ENCODE measurements at places on chromosomes 3 and 15.

GRCh38 chr3:178487752-178488151 lies 48.5 kb upstream of the KCNMB2 start:
- no peak for DNase-seq

DNA sequence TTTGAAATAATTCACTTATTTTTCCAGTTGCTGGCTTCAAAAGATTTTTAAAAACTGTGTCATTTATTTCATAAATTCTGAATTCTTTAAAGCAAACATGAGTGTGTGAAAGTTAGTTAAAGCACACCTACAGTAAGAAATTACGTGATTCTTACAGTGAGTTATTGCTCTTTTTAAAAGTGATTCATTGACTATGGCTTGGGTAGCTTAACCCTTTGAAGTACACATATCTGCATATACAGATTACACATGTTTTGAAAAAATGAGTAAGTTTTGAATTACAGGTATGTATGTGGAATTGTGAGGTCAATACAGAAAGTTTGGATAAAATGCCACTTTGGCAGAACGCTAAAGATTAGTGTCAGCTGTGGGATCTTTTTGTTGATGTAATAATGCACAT lies 64.5 kb upstream of the MBNL1 start:
- no peak for DNase-seq

GRCh38 chr3:48555949-48556795 lies 431 bp downstream of the PFKFB4 start:
- DNase-seq = no peak

DNA sequence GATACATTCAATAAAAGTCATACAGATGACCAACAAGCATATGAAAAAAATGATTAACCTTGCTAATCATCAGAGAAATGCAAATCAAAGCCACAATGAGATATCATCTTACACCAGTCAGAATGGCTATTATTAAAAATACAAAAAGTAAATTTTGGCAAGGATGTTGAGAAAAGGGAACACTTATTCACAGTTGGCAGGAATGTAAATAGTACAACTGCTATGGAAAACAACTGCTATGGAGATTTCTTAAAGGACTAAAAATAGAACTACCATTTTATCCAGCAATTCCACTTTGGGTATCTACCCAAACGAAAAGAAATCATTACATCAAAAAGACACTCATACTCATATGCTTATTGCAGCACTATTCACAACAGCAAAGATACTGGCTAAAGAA lies 1121.8 kb downstream of the TBL1XR1 start:
- no peak for DNase-seq

DNA sequence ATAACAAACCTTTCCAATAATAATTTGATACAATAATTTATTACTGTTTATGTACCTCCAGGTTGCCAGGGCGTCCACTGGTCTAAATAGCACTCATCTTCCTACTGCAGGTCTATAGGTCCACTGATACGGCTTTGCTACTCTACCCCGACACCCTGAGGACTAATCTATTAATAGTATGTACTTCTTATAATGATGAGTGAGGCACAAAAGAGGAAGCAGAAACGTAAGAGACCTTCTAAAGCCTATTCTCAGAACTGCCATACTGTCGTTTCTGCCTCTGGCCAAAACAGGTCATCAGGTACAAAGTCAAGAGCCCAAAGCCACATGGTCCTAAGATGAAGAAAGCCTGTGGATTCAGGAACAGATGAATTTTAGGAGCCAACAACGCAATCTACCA lies 163.2 kb upstream of the GRM7 start:
- DNase-seq = no peak

DNA sequence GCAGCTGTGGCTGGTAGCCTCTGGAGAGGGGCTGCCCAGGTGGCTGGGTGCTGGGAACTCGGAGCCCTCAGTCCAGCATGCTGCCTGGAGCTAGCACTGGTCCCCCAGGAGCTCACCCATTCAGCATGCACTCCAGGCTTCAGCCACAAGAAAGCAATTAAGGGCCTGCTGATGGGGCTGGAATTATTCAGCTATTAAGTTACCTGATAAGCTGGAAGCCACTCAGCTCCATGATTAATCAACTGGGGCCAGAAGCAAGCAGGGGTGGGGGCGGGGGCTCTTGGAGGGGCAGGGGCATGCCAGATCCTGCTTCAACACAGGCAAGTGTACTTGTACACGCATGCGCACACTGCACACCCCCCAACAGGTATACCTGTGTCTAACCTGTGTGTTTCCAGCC lies 22.1 kb upstream of the TMEM115 start:
- DNase-seq = no peak

DNA sequence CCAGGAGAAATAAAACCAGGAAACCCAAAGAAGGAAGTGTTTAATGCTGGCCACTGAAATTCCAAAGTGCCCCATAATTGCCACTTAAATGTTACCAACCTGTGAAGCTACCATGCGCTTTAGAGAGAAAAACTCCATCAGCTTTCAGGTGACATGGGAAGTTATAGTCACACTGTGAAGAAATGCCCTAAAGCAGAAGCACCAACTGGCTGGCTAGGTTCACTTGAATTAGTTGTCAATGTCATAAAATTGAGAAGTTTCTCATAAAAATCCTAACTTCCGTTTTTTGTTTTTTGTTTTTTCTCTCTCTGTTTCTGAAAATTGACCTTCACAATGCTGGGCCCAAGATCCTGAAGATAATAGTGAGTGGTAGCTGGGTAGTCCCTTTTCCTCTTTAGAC lies 167.9 kb upstream of the CTNNB1 start:
- peak; percentile 37 for DNase-seq

DNA sequence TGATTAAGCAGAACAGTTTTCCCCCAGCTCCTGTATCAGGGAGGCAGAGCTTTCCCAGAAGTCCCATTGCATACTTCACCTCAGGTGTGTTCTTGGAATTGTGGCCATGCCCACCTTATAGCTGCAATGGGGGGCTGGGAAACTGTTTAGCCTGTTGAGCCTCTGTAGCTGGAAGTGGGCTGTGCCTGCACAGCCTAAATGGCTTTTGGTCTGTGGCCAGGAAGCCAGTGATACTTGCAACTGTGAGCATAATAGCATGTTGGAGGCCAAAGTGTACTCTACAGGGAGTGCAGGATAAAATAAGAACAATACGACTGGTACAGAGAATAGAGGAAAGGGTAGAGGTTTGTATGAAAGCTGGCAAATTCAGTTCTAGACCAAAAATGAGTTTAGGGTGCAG lies 248.5 kb downstream of the PTPRG start:
- no peak for DNase-seq

DNA sequence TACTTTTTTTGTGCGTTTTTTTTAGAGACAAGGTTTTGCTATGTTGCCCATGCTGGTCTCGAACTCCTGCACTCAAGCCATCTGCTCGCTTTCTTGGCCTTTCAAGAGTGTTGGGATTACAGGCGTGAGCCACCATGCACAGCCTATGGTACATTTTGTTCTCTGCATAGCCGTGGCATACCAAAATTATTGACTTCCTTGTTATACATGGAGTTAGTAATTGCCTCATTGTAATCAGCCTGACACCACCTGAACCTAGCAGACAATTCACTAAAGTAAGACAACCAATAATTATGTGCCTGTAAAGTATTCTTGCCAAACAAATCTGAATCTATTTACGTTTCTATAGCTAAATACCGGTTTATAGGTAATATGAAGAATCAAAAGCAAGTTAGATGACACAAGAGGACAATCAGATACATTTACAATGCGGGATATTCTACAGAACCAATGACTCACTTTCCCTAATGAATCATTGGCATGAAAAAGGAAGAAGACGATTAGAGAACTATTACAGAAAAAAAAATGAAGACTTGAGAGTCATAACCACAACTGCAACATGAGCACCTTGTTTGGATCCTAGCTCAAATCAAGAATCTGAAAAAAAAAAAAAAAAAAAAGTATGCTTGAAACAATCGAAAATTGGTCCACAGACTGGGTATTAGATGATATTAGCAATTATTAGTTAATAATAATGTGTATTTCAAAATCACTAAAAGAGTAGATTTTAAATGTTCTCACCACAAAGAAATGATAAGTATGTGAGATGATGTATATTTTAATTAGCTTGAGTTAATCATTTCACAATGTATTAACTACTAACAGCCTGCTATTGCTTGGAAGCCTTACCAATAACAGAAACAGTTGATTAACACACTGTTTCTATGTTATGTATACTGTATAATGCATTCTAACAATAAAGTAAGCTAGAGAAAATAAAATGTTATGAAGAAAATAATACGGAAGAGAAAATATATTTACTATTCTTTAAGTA lies 7.1 kb downstream of the GUCA1C start:
- DNase-seq = no peak

DNA sequence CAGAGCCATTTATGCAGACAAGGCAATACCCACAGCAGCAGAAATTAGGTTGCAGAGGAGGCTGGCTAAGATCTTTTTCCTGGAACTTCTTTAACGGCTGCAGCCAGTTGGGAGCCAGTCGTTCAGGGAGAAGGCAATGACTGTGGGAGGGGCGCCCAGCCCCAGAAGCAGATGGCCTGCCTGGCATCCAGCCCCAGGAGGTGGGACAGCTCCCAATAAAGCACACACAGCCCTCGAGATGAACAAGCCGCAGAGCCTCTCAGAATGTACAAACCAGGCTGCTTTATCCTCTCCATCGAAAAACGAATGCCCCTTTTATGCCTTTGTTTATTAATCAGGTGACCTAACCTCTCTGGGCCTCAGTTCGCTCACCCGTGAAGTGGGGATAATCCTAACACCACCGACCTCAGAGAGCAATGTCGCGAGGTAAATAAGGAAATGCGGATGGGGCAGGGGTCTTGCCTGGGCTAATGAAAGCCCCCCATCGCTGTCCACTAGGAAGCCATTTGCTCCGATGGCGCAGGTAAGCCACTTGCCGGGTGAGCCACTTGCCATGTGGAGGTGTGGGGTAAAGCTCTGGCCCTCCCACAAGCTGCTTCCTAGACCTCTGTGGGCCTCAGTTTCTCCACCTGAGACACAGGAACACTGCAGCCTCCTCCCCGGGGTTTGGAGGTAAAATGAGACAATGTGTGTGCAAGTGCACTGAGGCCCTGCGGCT lies 35.8 kb downstream of the MGLL start:
- DNase-seq = peak; percentile 50

GRCh38 chr3:23198801-23199200 lies 4.3 kb upstream of the UBE2E2 start:
- DNase-seq = no peak

DNA sequence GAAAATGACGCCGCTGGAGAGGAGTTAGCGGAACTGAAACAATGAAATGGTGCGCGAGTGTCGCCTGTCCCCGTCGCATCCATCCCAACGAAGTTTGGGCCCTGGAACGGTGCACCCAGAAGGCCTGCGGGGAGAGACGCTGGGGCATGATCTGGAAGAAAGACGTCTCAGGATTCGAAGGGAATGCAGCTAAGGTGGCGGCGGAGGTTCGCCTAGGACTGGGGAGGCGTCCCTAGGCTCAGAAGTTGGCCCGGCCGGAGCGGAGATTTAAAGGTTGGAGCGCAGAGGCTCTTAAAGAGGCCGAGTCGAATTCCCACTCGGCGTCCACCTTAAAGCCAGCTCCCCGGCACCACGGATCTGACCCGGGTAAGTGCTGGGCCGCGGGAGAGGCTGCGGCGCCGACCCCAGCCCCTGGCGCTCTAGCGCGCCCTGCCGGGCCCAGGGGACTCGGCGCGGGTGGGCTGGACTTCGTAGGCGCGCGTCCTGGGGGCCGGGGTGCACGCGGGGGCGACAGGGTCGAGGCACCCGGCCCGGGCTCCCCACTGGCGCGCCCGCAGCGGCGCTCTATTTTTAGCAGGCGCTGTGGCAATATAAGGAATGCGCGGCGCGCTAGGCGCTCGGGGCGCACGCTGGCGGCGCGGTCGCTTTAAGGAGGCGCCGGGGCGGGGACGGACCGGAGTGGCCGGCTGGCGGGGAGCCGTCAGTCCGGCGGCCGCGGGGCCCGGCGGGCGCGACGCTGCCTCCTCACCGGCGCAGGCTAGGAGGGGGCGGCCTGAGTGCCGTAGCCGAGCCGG lies at the start of gene MRAS:
Gene MRAS, plus strand, starts transcription at position 620 of the 794 bp plus-strand sequence. CDS start 24,305 bp downstream, outside the sequence.
- peak; percentile 53 for DNase-seq

GRCh38 chr3:179719048-179719734 lies 66.4 kb downstream of the USP13 start:
- no peak for DNase-seq

DNA sequence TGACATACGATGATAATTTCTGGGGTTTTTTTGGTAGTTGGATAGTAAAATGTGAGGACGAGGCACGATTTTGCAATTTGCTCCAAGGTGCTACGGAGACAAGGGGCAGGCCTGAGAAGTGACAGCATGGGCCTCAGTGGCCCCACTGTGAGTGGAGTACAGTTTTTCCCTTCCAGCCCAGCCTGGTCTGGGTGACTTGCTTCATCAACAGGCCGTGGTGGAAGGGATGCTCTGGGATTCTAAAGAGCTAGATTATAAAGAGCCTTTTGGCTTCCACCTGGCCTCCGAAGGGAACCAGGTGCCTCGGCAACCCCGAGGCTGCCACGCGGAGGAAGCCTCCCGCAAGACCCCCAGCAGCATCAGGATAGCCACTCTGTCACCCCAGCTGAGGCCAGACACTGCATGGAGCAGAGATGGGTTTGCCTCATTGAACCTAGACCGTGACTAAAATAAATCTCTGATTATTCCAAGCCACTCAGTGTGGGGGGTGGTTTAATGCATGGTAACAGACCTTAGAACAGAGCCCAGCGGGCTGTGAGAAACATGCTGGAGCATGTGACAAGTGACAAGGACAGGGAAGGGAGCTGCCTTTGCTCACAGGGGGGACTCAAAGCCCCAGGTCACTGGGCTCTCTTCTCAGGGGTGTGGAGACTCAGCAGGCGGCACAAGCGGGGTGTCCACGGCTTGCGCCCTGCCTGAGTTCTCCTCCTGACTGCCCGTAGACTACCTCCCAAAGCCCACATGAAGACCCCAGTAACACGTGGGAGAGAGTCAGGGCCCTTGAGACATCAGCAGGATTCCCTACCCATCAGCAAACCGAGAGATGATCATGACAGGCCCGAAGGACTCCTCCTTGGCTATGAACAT lies 22.6 kb upstream of the SLC41A3 start:
- no peak for DNase-seq

DNA sequence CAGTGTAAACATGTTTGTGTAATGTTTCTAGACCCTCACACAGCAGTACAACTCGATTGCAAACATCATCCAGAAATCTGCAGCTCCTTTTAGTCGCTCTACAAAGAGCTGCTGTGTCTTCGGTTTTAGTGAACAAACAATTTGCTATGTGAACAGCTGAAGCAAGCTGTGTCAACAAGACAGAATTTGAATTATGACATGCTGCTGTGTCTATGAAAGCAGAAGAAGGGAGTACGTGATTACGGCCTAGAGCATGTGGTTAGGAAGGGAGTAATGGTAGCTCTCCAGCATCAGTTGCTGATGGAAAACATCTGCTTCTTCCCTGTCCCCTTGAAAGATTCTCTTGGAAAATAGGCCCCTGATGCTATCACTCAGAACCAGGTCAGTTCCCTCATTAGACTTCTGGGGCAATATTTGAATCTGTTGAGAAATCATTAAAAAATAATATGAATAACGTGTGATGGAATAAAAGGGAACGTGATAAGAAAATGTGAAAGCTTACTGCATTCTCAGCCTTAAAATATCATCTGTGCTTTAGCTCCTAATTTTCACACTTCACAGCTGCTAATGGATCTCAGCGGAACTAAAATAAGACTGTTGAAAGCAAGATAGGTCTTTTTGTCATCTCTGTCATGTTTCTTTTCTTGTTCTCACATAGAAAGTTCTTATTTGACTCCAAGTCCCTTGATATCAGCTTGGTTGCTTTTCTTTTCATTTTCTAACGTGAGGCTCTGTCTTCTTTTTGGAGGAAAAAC lies 891.5 kb downstream of the ROBO2 start:
- no peak for DNase-seq

GRCh38 chr3:102006812-102007485 lies 157.6 kb downstream of the NFKBIZ start:
- DNase-seq = peak; percentile 16

- no peak for DNase-seq
These were observed 70.4 kb downstream of the ADCY5 start for GRCh38 chr3:123378409-123378915.

- no peak for DNase-seq
These were observed 33.9 kb downstream of the KBTBD8 start for GRCh38 chr3:67031986-67032385.
